ENCODE measurements at places on chromosomes 3 and 15.
A peak's percentile ranks its signal among the peaks of the same experiment; 100 is the strongest.

- DNase-seq: peak; percentile 70
Observed at GRCh38 chr3:189188466-189188865, 16.7 kb downstream of the TPRG1 start.

DNA sequence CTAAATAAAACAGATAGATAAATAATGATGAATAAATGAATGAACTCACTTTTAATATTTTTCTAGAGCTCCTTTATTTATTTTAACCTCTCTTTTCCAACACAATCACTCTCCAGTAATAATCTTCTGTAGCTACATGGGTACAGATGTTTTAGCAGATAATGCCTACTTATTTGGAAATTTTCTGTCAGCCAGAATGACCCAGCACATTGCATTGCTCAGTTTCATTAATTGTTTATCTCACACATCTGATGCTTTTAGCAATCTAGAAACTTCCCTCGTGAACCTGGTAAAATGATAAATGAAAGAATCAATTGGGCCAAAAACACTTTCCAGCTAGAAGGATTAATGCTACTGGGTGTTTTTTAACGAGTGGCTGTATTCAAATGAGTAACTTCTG, 14.9 kb upstream of the MYH15 start:
- DNase-seq: no peak

DNA sequence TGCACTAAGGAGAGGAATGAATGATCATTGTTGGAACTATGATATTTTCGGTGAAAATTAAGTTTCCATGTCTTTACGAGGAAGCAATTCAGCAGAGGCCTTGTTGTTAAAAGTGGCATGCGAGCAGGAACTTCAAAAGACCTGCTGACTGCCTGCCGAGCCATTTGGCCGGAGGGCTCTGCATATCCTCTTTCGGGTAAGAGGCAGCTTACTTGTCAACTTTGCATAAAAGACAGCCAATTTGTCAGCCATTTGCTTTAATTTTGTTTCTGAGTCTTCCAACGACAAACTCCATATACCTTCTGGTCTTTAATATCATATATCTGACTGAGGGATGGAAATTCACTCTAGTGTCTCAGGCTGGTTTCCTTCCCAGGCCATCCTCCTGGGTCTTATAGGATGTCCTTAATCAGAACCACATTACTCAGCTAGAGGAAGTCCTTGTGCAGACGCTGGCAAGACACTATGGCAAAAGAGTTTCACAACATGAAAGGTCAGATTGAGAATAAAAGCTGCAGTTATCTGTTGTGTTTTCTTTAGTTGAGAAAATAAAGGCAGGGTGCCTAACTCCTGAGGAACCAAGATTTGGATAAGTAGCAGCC, 128.7 kb upstream of the WNT5A start:
- DNase-seq: peak; percentile 23

- no peak for DNase-seq
Observed at GRCh38 chr3:5194341-5194740, 6.8 kb downstream of the EDEM1 start.

DNA sequence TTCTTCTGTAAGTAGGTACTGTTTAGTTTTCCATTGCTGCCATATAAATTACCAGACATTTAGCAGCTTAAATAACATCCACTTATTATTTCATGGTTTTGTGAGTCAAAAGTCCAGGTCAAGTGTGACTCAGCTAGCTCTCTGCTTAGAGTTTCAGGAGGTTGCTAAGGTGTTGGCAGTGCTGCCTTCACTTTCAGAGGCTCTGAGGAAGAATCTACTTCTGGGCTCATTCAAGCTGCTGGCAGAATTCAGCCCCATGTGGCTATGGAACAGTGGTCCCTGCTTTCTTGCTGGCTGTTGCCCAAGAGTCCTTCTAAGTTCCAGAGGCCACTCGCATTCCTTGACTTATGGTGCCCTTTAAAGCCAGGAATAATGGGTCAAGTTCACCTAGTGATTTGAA, 4.5 kb downstream of the CFAP44 start:
- no peak for DNase-seq

- DNase-seq: peak; percentile 4
Observed at GRCh38 chr3:47015151-47015550, 35.7 kb downstream of the NBEAL2 start.

DNA sequence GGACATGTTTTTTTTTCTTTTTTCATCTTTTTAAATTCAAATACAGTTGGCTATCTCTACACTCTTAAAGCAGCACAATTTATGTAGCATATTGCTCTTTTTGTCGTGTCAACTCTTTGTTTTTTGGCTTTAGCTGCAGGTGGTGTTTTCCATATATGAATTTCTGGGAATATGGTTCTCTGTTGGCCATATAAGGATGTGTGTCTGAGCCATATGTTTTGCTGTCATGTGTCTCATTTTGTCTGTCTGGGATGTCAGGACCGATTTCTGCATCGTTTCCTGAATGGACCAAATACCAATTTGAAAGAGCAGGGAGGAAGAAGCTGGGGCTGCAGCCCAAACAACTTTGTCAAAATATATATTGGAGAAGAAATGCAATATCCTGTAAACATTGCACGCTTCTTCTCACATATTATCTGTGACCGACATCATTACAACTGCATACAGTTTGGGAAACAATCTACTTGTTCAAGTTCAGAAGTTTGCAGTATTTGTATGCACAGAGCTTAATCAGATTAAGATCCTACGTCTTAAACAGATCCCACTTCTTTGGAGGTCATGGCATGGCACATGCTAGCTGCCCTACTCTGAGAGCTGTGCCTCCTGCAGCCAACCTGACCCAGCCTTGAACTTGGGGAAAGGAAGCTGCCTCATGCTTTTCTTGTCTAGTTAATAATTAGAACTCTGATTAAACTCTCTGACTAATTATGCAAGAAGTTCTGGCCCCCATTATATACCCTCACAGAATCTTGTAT, 4.0 kb upstream of the SATB1 start:
- DNase-seq: no peak

DNA sequence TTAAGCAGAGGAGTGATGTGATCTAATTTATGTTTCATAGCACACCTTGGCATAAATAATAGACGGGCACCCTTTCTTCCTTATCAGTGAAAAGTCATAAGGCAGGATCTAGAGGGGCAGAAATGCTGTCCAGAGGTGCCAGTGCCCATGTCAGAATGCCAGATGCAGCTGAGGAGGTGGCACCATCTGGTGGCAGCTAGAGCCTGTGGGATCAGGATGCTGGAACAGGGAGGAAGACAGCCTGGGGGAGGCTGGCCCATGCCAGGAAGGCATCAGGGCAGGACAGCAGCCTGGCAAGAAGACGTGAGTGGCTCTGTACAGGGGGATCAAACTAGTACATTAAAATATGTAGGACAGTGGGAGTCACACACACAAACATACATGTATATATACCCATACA, 16.5 kb downstream of the MYH15 start:
- no peak for DNase-seq

- no peak for DNase-seq
Observed at GRCh38 chr15:96416934-96417759, 86.6 kb downstream of the NR2F2 start.

GRCh38 chr3:143934791-143935190, 36.8 kb upstream of the DIPK2A start:
- no peak for DNase-seq

DNA sequence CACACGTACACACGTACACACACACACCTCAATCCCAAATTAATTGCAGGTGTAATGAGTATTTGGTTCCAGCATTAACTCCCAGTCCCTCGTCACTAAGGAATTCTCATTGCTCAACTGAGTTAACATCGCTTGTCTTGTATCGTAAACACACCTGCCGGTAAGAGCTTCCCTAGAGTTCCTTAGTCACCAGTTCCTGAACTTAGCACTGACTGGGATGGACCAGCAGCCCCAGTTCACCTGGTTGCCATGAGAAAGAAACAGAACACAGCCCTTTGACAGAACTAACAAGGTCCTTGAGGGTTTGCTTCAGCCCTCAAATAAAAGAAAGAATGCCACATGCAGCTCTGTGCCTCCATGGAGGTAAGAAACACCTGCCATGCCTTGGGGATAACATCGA, 66.3 kb upstream of the SLCO3A1 start:
- no peak for DNase-seq

DNA sequence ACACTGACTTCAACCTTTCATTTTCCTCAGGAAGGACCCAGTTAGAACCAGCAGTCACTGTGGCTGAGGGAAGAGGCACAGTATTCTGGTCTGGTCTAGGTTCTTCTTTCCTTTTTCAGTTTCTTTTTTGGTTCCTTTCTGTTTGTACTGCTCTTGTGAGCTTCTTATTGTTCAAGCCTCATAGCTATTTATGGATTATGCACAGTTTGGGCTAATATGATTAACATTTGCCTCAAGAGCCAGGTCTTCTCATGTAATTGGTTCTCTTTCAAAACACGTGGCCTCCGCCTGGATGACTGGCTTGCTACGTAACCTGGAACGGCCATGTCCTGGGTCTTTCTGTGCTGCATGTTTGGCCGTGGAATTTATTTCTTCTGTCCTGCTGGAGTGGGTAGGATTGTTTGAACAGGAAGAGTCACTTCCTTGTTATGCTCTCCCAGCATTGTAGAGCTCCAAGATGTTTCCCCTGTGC, 43.3 kb downstream of the RBMS3 start:
- DNase-seq: peak; percentile 51

GRCh38 chr3:178255315-178255714, 280.9 kb upstream of the KCNMB2 start:
- DNase-seq: no peak

- DNase-seq: no peak
Observed at GRCh38 chr3:22608721-22609120, 594.4 kb upstream of the UBE2E2 start.

GRCh38 chr3:16987141-16987540, 102.4 kb downstream of the PLCL2 start:
- no peak for DNase-seq

GRCh38 chr3:14803981-14804834, 14.6 kb upstream of the FGD5 start:
- no peak for DNase-seq

DNA sequence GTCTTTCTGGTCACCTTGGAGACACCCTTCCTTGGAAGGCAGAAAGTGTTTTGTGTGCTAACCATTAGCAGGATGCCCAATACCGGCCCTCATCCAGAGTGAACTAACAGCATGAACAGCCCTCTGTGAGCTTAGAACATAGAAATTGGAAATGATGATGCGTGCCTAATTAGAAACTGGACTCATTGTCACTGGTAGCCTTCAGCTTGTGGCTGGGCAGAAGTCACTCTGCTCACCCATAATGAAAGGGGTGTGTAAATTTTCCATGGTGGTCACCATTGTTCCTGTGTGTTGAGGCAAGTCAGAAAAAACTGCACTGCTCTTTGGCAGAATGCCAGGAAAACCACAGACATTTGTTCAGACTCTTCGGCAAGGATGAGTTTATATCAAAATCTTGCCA, 74.7 kb upstream of the CNTN4 start:
- no peak for DNase-seq

DNA sequence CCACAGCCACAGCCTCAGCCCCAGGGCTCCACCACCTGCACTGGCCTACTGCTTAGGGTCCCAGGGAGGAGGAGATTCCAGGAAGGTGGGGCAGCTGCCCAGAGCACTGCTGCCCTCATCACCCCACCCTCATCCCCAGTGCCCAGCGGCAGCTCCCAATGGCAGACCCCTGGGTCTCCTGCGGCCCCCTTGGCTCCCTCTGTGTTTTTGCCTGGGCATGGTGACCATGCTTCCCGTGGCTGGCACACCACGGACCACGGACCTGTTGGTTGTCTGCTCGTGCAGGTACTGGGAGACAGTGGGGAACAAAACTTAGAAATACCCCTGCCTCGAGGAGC, 2.7 kb downstream of the CHST13 start:
- no peak for DNase-seq

DNA sequence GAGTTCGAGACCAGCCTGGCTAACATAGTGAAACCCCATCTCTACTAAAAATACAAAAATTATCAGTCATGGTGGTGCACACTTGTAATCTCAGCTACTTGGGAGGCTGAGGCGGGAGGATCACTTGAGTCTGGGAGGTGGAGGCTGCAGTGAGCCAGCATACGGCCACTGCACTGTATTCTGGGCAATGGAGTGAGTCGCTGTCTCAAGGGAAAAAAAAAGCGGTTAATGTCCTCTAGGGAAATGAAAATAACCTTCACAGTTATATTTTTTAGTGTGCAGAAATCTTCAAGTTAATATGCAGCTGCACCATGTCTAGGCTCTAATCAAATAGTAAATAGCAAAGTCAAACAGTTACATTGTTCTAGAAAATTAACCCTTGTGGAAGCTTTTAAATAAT, 14.8 kb downstream of the CEP19 start:
- DNase-seq: no peak

- DNase-seq: no peak
Observed at GRCh38 chr15:48086576-48086975, 34.2 kb upstream of the SLC24A5 start.

GRCh38 chr15:89361451-89362202, 27.0 kb upstream of the POLG start:
- peak; percentile 74 for DNase-seq

GRCh38 chr3:171459137-171459941, 866 bp downstream of the TNIK start:
- peak; percentile 50 for DNase-seq

DNA sequence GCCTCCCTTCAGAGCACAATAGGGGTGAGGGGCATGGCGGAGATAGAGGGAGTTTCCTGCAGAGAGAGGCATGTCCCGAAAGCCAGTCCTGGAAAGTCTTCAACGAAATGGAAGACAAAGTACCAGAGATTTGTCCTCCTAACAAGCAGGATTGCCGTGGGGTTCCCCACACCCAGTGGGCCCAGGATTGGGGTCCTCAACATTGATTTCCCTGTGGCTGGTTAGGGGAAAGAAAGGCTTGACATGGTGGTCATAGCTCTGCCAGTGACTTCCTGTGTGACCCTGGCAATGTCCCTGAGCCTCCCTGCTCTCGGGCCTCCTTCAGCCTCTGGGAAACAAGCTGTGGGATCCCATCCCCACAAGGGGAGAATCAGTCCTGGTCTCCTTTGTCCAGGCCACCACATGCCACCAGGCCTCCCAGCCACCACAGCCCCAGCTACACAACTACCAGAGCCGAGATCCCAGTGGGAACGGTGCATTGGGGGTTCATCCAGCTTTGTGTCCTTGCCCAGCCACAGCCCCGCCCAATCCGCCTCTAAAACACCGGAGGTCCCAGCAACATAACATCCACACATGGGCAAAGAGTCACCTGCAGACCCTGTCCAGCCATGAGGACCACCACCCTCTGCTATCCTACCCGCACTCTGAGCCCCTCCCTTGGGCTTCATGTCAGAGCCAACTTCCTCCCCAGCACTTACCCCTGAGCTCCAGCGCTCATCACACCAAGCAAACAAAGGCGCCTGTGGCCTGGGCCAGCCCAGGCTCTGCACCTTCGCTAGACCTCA, 63.0 kb downstream of the ADAMTS17 start:
- no peak for DNase-seq

All from testis (tissue), 5 donors.